HS-5 (cell line): ENCODE measurements at places on chromosomes 6 and 20.

DNA sequence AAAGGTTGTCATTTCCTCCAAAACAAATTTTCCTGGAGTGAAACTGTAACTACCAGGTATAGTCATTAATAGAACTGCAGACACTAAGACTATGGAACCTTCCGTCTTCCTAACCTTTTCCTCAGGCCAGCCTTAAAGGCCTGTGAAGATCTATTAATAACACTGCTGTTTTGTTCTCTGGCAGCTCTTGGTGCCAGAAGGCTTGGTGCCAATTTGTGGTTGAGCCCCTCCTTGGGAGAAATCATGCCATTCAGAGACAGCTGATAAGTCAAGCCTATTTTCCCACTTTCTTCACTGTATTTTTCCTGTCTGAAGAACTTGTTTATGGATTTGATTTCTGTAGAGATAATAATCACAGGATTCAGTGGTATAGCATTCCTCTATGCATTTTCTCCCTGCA, 64.8 kb downstream of the HCRTR2 start:
- no peak for DNase-seq

DNA sequence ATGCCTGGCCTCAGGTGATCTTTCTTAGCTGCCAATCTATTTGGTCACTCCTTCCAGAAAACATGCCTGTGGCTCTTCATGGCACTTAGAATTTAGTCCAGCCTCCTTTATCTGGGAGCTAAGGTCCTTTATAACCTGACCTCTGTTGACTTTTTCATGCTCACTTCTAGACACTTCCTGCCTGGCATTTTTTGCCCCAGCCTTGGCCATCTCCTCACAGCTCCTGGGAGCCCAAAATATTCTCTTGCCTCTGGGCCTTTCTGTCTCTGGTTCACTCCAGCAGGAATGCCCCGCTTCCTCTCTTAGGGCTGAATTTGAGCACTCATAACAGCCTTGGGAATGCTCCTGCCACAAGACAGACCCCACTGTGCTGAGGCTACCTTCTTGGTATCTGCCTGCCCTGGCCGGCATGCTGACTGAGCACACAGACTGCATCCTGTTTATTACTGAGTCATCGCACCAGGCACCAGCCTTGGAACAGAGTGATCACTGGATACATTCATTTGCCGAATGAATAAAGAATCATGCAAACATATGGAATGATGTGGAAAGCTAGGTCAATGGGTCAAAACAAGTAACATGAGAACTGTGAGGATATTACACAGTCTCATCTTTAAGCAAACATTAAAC, 5.8 kb upstream of the EEF1E1 start:
- peak; percentile 92 for DNase-seq

- DNase-seq = no peak
These were observed 90.1 kb upstream of the SLC22A16 start for GRCh38 chr6:110566346-110567125.

GRCh38 chr20:17681726-17682102, 328 bp downstream of the RRBP1 start:
- no peak for DNase-seq

DNA sequence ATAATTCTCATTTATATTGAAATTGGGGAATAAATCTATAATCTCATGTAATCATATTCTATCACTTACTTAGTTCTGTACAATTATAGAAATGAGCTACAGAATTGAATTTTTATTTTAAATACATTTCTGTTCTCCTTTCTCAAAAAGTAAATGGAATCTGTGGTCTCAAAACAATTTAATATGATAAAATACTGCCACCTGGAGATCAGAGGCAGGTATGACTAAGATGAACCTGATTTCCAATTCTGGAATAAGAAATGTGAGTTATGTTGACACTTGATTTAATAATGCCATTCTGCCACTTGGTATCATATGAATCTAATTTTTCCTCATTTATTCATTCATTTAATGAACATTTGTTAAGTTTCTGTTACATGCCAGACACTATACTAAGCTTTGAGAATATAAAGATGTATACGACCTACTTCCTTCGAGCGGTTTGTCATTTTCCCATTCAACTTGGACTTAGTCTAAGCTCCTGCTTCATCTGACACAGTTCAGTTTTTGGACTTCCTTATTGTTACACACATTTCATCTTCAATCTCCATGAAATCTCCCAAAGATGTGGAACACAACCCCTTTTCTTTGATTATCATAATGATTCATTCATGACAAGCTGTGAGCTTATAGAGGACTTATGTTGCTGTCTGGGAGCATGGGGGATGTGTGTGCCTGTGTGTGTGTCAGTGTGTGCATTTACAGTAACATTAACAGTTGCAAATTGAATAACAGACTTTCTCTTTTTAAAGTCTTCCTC, 7.5 kb upstream of the CCDC28A start:
- peak; percentile 6 for DNase-seq

DNA sequence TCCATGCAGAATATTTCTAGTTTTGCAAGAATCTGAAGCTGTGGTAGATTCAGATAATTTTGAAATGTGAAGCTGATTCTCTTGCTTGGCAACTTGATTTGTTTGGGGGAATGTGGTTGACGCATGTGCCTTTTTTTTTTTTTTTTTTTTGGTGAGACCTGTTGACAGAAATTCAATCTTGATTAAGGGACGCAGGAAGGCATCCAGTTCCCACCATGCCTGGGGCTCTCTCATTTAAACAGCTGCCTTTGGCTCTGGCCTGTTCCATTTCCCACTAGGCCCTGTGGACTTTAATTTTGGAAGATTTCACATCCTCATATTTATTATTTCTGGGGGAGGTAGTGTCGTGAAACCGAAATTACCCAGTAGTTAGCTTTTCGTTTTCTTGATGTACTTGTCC, 8.6 kb downstream of the TPX2 start:
- DNase-seq = no peak

GRCh38 chr6:147942363-147942762, 400.3 kb upstream of the SASH1 start:
- DNase-seq = no peak

GRCh38 chr6:17432356-17432755, 39.0 kb downstream of the CAP2 start:
- no peak for DNase-seq

- no peak for DNase-seq
These were observed 107.7 kb downstream of the PTPRK start for GRCh38 chr6:128412680-128413079.

- DNase-seq = peak; percentile 60
These were observed 119.0 kb upstream of the ZNF184 start for GRCh38 chr6:27591699-27592480.

- no peak for DNase-seq
These were observed 60.3 kb upstream of the FABP7 start for GRCh38 chr6:122719176-122719575.

- DNase-seq = no peak
These were observed 114.8 kb downstream of the SCML4 start for GRCh38 chr6:107709341-107709740.

DNA sequence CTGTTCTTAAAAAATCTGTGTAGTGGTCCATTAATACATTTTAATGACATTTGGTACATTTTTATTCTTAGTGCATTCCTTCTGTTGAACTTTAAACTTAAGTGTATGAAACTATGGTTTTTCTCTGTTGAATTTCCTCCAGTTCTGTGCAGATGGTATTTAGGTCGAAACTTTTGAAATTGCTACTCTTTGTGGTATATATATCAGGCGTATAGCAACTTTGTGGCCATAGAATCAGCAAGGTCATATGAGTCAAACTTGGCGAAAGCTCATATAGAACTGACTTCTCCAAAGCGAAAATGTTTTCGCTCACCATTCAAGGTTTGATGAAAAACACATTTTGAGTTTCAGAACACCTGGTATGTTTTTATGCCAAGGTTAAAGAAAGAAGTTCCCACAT, 93.7 kb downstream of the MAP3K4 start:
- DNase-seq = no peak

DNA sequence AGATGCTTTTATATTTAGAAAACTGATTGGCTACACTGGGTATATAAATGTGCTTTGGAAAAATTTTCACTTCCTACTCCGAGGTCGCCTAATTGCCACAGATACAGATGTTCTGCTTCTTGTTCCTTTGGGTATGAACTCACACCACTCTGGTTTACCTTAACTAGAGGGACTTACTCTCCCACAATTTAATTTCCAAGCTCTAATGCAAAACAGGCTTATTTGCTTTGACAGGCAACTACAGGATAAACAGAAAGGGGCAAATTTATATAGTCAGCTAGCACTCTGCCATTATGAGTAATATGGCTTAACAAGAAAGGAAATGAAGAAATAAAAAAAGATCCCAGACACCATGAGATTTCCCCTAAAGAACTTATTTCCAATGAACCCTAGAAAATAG, 156.9 kb upstream of the ZFP64 start:
- no peak for DNase-seq

DNA sequence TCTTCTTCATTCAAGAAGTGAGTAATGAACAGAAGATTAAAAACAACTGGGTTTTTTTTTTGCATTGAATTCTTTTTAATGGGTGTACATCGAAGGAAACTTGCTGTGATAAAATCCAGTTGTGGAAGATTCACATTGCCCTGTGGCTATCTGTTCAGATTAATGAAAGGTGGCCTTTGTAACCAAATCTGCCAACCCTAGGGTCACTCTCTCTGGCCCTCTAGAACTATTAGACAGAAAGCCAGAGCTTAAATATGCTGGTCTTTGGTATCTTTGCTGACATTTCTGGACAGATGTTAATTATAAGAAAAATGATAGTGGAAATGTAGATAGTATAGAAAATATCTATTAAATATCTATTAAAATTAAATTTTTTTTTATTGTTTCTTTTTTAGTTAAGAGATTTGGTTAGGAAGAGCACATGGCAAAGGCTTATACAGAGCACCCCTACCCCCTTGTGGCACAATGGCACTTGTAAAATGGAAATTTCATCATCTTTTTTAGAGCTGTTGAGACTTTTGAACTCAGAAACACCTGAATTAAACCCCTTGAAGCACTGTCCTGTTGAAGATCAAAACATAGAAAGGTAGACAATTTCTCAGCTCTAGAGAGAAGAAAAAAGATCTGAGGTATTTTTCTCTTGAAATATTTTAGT, 572.5 kb downstream of the PKHD1 start:
- DNase-seq = no peak

DNA sequence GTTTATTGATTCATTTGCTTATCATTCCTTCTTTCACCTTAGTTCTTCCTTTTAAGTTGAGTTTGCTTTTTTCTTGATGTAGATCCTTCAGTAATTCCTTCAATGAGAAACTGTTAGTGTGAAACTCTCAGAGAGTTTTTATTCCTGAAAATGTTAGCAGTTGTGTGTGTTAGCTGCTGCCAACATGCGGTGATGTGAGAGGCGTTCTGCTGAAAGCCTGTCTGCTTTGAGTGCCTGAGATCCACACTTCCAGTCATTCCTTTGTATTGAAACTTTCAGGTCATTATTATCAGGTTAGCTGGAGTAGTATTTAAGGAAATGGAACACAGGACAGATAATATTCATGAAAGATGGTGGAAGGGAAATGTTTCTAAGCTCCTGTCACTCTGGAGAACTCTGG, 70.0 kb upstream of the SUPT3H start:
- no peak for DNase-seq

DNA sequence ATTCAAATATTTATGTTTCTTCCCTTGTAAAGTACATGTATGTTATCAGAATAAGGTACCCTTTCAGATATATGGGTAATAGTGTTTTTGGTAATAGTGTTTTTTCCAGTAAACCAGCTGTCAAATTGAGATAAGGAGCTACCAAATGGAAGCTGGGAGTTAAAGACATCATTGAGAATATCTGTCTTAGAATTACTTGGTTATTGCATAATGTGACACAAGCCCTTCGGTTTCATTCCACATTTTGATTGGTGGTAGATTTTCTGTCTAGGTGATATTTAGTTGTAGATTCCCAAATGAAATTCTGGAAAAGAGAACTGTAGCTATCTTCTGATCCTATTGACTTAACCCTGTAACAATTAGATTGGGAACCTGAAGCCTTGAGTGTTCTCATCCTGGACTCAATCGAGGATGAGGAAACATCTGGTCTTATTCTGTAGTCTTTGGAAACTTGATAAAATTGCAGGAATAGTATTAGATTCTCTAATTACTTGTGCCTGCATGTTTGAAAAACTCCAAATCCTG, 75.1 kb upstream of the SYNJ2 start:
- DNase-seq = no peak

DNA sequence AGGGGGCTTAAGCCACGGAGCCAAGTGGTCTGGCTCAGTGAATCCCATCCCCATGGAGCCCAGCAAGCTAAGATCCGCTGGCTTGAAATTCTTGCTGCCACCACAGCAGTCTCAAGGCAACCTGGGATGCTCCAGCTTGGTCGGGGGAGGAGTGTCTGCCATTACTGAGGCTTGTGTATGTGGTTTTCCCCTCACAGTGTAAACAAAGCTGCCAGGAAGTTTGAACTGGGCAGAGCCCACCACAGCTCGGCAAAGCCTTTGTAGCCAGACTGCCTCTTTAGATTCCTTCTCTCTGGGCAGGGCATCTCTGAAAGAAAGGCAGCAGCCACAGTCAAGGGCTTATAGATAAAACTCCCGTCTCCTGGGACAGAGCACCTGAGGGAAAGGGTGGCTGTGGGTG, 25.5 kb upstream of the IL20RA start:
- DNase-seq = no peak

GRCh38 chr20:33076662-33077372, 2.6 kb upstream of the BPIFB4 start:
- DNase-seq = no peak

GRCh38 chr6:113137426-113137825, 719.7 kb upstream of the MARCKS start:
- DNase-seq = no peak

GRCh38 chr20:53738945-53739798, 145.5 kb upstream of the ZNF217 start:
- no peak for DNase-seq

DNA sequence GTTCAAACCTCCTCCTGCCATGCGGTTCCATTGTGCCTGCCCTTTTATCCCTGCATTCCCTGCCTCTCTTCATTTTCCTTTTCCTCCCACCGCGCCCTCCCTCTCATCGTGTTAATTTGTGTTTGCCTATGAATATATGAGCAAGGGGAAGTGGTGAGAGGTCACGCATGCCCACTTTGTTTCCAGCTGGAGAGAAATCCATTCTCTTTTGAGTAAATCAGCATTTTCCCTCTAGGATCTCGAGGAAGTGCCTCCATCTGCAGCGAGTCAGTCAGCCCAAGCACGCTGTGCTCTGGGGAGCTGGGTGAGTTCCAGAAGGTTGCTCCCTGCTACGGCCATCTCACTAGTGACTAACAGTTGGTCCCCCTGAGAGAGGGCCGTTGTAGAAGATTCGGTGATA, 42.9 kb downstream of the CDH26 start:
- DNase-seq = no peak

DNA sequence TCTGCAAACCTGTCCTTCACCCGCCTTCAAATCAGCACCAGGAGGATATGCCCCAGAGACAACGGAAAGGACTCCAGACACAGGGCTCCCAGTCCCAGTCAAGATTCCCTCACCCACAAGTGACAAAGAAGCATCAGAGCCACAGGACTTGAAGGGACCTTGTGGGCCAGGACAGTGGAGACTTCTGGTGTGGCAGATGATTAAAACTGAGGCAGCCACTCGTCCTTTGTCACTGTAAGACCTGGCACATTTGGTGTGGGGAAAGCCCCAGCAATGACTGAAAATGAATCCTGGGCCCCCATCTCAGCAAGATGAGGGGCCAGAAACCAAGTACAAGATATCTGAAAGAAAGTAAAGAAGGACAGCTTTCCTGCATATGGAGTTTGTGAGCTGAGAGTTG, 15.6 kb upstream of the GMPR start:
- DNase-seq = no peak
